ENCODE measurements at places on chromosomes 3 and 15. TPM values are rescaled to one million over a fixed set of nuclear protein-coding genes. Genes with fewer than 3 reads are reported as not detected.
A peak's percentile ranks its signal among the peaks of the same experiment; 100 is the strongest.

UROC1 gene
- not detected for total RNA-seq

ADAMTS7 gene
- 0.60 TPM for total RNA-seq

ZPLD1 gene
- not detected for total RNA-seq

DNAJC19 gene
- 67.6 TPM for total RNA-seq

EIF4E3 gene
- 30.4 TPM for total RNA-seq

KLHL6 gene
- total RNA-seq, result 32.4 TPM

DNA sequence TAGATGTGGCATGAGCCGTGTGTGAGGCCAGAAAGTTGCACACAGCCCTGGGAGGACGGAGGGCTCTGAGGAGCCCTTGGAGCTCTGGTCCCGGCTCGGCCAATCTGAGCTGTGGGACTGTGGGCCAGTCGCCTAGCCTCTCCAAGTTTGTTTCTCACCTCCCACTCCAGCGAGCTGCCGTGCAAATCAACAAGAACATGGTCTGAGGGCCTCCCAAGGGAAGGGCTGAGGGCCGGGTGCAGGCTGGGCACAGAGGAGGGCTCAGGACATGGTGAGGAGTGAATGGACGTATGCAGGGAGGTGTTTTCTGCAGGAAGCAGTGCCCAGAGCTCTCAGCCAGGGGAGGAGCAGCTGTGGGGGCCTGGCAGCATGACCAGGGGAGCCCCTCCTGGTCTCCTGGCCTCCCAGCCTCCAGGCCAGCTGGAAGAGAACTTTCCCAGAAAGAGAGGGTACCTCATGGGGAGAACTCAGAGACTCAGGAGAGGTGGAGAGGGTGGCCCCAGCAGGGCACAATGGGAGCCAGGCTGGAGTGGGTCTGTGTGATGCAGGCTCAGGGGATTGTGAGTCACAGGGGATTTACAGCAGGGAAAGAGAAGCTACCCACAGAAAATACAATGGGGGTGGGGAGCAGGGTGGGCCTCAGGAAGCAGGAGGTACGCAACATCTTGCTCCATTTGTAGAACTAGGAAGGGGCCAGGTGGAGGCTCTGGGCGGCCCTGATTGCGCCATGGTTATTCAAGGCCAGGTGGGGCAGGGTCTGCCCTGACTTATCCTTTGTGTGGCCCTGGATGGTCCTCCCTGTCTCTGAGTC is 24.8 kb downstream of the PSTPIP1 start:
- peak; percentile 84 for DNase-seq

DNA sequence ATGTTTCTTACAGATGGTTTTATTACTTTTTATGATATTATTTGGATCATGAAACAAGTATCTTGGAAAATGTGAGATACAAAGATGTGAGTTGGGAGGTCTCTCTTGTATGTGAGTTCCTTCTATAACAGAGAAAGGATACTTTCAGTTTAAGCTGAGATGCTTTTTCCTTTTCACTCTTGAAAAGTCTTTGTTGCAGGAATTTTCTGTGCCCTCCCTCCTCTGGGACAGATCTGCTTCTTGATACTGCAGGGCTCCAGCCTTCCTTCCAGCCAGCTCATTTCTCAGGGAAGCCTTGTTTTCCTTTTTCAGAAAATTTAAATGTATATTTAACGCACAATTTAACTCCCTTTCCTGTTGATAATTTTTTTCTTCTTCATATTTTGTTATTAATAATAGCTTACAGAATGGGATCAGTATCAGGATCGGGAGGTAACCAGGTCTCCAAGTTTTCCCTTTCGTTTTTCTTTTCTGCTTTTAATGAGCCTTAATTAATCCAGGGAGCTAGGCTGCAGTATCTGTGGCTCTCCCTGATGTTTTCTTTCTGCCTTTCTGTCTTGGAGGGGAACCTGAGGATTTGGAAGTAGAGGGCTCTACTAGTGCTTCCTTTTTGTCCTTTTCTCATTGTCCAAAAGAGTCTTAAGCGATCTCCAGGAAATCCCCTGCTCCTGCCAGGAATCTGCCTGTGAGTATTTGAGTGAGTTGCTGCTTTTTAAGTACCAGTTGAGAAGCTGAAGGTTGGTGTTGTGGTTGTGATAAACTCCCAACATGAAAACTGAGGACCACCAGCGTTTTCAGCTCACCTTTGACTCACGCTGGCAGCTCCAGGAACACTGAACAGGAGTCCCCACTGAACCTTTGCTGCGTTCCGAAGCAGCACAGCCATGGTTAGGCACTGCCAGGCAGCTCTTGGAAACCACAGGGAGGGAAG is 105.7 kb downstream of the IGF1R start:
- DNase-seq, result no peak

DNA sequence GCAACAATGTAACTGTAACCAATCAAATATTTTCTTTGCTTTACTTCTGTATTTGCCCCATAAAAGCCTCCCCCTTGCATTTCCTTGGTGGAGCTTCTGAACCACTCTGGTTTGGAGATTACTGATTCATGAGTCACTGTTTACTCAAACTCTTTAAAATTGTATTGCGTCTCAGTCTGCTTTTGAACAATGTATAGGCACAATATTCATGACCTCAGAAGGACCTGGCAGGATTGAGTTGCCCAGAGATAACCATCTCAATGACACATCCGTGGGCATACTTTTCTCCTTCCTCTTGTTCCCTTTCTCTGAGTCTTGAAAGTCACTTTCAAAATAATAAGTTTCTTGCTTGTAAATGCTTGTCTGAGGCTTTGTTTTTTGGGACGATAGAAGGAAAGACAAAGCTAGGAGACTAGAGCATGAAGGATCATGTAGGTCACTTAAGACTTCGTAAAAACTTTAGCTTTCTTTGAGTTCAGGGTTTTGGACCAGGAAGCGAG is 57.1 kb upstream of the POU1F1 start:
- peak; percentile 40 for DNase-seq

GRCh38 chr15:70101459-70102113 is 3.9 kb upstream of the TLE3 start:
- no peak for DNase-seq

Measured in activated CD8-positive, alpha-beta T cell treated with anti-CD3 and anti-CD28 coated beads for 36 hours (primary cell).